Activated T-cell treated with anti-CD3 and anti-CD28 coated beads, Interleukin-2, amount 50 U/mL, for 4 hours (primary cell): ENCODE measurements at places on chromosomes 5 and 9. TPM values are rescaled to one million over a fixed set of nuclear protein-coding genes. Genes with fewer than 3 reads are reported as not detected.

PKD2L2 gene
- total RNA-seq: not detected

PAM gene
- 50.9 TPM for total RNA-seq

NPDC1 gene
- total RNA-seq: 23.2 TPM

DNA sequence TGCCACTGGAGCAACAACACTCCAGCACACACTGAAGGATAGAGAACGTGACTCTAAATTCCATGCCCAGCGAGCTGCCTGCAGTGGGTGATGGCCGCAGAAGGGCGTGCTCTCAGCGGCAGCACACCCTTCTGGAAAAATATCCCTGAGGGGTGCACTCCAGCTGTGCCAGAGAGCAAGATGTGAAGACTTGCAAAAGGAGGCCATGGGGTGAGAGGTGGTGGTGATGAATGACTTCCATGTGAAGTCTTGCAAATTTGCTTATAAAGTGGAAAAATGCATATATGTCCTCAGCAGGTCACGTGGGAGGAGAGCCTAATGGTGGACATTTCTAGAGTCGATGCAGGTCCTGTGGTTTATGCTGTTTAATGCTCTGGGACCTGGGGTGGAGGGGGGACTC is 39.8 kb upstream of the COL5A1 start:
- DNase-seq: no peak

DNA sequence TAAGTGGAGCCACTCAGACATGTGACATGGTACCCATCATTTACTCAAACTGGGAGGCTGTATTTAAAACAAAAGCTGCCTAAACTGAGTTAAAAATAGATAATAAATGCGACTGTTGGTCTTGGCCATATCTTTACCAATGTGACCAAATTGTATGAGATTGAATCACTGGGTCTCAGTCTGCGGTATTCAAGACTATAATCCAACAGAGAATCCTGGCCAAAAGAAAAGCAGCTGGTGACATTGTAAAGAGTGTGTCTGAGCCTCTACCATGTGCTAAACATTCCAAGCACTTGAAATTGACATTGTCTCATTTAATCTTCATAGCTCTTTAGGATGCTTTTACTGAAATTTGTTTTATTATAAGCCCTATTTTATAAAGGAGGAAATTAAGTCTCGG is 282.6 kb downstream of the ZNF608 start:
- no peak for DNase-seq

- DNase-seq: no peak
These were observed 579 bp downstream of the SLC12A7 start for GRCh38 chr5:1111241-1111726.

DNA sequence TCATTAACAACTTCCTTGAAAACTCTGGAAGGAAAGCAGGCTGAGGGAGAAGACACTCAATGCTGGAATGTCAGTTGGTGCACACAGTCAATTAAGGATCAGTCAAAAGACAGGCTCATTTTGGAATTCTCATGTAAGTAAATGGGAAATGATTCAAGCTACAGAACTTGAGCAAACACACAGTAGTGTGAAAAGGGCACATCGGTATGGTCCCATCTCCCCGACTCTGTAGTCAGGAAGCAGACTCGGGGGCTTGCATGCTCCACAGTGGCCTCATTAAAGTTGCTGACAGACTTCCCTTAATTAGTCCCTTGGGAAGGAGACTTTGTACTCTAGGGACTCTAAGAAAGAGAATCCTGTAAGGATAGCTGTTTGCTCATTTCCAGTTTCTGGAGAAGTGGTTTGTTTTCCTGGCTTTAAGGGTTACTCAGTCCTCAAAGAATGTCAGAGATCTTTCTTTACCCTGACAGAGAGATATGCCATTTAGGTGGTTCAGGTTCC is 339.2 kb downstream of the ADAMTS6 start:
- no peak for DNase-seq

- no peak for DNase-seq
These were observed 6.6 kb downstream of the SLC46A2 start for GRCh38 chr9:112884101-112884500.

- DNase-seq: no peak
These were observed 59.2 kb upstream of the ADAMTS2 start for GRCh38 chr5:179404321-179405053.

GRCh38 chr9:82645600-82645999 is 417.3 kb downstream of the RASEF start:
- DNase-seq: no peak

DNA sequence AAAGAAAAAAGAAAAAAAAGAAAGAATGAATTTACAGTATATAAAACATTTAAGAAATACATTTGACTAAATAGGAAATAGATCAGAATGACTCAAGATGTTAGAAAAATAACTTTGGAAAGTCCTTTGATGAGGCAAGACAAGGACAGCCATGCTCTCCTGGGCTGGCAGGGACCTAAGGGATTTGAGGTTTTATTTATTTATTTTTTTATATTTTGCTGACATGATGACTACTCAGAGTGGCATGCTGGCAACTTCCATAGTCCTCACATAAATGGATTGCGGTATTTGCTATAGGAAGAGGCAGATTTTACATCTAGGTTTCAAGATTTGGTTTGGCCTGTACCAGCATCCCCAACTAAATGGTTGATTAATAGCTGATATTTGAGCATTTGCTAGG is 17.7 kb downstream of the SLC28A3 start:
- DNase-seq: no peak

DNA sequence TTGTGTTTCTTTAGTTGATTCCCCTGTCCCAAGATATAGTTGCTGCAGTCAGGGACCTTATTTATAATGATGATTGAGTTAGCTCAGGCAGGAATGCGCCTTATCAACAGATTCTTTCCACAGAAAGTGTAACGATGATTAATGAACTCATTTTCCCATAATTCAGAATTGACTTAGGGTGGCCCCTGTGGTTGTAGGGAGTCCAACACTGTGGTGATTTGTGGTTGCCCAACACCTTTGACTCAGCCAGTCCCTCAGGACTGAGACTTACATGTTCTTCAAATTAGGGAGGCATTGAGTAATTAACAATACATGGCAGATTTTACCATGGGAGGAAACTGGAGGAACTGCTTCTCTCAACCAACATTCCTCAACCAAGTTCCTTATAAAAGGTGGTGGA is 221.9 kb downstream of the GABRG2 start:
- no peak for DNase-seq

DNA sequence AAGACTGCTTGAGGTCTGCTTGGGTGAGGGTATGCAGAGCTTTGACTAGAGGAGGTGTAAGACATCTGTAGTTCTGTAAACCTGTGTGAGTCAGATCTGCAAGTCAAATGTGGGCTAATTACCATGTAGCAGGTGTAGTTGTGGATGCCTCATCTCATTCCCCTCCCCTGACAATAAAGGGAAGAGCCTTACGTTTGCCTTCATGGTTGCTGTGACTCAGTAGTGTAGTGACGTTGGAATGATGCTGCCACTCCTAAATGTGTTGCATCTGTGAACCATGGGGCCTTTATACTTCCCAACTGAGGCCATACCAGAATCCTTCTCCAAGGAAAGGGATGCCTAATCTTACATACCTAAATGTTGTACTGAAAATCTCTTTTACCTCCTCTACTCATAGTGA is 26.0 kb downstream of the PRDM6 start:
- DNase-seq: no peak

- DNase-seq: no peak
These were observed 87.4 kb upstream of the GNA14 start for GRCh38 chr9:77735494-77735893.

- no peak for DNase-seq
These were observed 30.0 kb downstream of the TRIM32 start for GRCh38 chr9:116717150-116717549.
